NCI-H1092 (cell line): ENCODE measurements at places on chromosomes 7 and 10.

GRCh38 chr10:97385565-97385964 is 15.6 kb downstream of the RRP12 start:
- DNase-seq, result no peak

- DNase-seq, result peak; percentile 74
These were observed 62.9 kb downstream of the GRM8 start for GRCh38 chr7:127189886-127190285.

- DNase-seq, result no peak
These were observed 176.6 kb upstream of the PRKCQ start for GRCh38 chr10:6756716-6757115.

GRCh38 chr10:112394475-112394875 is 20.6 kb downstream of the ACSL5 start:
- DNase-seq, result no peak

- DNase-seq, result no peak
These were observed 795 bp downstream of the LHFPL3 start for GRCh38 chr7:104328970-104329825.

- no peak for DNase-seq
These were observed 1.1 kb downstream of the RHOBTB1 start for GRCh38 chr10:60942788-60943315.

DNA sequence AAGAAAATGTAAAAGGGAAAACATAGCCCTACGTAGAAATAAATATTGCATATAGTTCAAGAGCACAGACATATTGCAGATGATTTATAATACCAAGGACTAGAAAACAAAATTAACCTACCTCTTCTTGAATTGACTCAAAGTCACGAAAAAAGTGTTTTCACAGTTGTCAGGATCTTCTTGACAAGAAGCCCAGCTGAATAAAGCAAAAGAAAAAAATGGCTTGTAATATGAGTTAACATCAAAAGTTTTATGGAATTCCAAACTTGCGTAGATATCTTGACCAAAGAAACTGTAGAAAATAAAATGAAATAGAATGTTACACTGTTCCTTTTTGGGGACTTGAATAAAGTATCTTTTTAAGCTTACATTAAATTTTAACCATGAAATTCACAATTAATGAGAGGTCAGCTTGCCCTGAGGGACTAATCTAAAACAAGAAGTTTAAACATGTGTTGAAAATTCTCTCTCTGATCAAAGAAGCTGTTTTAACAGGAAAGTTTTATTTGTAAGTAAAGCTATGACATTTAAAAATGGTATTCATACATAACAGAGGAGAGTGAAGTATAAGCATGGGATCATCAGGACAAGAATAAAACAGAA is 133.1 kb upstream of the SEMA3C start:
- DNase-seq, result no peak

- DNase-seq, result no peak
These were observed 22.2 kb downstream of the ARHGAP21 start for GRCh38 chr10:24701447-24701846.

GRCh38 chr10:51445588-51445987 is 253.8 kb downstream of the CSTF2T start:
- no peak for DNase-seq

- no peak for DNase-seq
These were observed 32.7 kb downstream of the PRKAG2 start for GRCh38 chr7:151844071-151844824.
